ENCODE measurements at places on chromosomes 4 and X.

GRCh38 chr4:147351083-147351787, 129.7 kb upstream of the EDNRA start:
- no peak for DNase-seq

- DNase-seq = no peak
Measured at GRCh38 chr4:68209003-68209402, 36.5 kb downstream of the TMPRSS11B start.

GRCh38 chrX:133610056-133610455, 194.8 kb upstream of the GPC4 start:
- DNase-seq = no peak

- no peak for DNase-seq
Measured at GRCh38 chr4:81808011-81808672, 336.4 kb upstream of the RASGEF1B start.

DNA sequence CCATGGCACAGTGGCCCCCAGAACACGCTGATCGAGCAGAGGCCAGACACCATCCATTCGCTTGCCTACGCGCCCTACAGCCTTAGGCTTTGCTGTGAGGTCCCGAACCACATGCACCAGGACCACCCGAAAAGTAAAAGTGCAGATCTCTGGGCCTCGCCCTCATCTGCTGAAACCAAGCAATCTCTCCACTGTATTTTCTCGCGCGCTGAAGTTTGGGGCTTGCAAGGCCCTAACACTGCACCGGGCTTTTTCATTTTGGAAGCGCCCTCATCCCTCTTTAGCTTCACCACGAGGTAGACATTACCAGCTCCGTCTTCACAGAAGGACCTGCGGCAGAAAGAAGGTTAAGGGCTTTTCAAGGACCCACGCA, 21.2 kb downstream of the NKX3-2 start:
- DNase-seq = no peak

GRCh38 chrX:107826238-107827029, 768 bp downstream of the MID2 start:
- DNase-seq = no peak

GRCh38 chr4:109434007-109434971, 674 bp downstream of the SEC24B start:
- DNase-seq = peak; percentile 36

DNA sequence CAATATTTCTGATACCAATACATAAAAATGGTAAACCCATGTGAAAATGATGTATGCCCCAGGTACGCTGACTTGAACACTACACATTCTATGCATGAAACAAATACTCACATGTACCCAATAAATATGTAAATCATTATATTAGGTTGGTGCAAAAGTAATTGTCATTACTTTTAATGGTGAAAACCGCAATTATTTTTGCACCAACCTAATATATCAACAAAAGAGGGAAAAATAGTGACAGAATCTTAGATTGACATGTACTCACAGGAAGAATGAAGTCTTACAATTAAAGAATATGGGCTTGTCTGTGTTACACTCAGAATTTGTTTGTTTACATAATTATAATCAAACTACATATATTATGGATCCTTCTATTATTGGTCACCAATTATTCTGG, 82.3 kb downstream of the GLRA3 start:
- DNase-seq = no peak

GRCh38 chrX:2829469-2830246, 928 bp downstream of the GYG2 start:
- no peak for DNase-seq

DNA sequence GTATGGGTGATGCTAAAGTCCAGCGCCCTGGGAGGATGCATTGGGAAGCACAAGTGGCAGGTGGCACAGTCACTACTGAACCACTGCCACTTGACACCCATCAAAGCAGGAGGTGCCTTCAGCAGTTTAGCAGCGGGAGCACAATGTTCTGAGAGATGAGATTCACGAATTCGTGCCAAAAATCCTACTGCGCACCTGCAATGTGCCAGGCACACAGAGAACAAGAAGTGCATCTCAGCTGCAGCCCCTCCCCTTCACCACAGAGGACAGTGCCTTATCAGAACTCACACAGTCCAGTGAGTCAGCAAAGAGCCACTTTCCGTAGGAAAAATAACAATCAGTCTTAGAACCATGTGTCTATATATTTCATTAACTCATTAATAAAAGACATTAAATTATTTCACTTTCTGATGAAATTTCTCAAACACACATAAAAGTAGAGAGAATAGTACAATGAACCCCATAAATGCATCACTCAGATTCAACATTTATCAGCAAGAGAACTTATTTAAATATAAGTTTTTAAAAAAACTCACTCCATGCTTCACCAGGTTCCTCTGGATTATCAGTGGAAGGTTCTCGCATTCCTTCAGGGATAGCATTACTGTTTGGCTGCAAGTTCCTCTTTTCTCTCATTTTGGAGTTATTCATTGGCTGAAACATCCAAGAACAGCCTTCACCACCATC, 47.0 kb downstream of the BEND2 start:
- no peak for DNase-seq

DNA sequence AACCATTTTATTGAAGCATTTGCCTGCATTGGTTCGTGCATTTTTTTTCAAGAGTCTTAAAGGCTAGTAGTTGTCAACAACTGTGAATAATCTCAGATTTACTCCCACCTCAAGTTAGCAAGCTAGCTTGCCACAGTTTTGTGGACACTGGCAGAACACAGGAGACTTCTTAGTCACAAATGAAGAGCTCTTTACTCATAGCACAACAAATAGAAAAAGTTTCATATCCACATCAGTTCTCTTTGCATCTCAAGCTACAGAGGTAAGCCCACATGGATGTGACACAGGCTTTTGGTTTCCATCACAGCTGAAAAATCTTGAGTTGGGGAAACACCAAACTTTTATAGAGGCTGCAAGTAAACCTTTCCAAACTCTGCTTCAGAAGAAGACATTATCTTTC, 2315.7 kb upstream of the TENM3 start:
- no peak for DNase-seq

All from right renal cortex interstitium (tissue), 3 donors.